ENCODE measurements at places on chromosomes 16 and 17. TPM values are rescaled to one million over a fixed set of nuclear protein-coding genes. Genes with fewer than 3 reads are reported as not detected.

The TMC7 gene
- not detected for polyA plus RNA-seq

The CPNE7 gene
- polyA plus RNA-seq: not detected

The HBM gene
- not detected for polyA plus RNA-seq

The DHX8 gene
- polyA plus RNA-seq: 30.4 TPM

The HID1 gene
- polyA plus RNA-seq: 1.2 TPM
